ENCODE measurements at places on chromosomes 13 and 19. TPM values are rescaled to one million over a fixed set of nuclear protein-coding genes. Genes with fewer than 3 reads are reported as not detected.

SLITRK6 gene
- total RNA-seq = not detected

LILRA1 gene
- total RNA-seq = not detected

SPART gene
- total RNA-seq = 24.9 TPM

DNA sequence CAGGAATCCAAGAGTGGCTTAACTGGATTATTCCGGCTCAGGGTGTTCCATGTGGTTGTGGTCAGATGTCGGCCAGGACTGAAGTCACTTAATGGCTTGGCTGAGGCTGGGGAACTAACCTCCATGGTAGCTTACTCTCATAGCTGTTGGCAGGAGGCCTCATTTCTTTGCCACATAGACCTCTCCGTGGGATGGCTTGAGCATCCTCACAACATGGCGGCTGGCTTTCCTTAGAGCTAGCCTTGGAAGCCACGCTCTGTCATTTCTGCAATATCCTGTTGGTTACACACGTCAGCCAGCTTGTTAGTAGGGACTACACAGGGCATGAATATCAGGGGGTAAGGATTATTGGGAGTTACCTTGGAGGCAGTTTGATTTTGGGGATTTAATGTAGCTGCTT, 5.1 kb downstream of the CRX start:
- no peak for DNase-seq

- no peak for DNase-seq
Measured at GRCh38 chr13:112431734-112432133, 55.6 kb downstream of the SPACA7 start.

GRCh38 chr19:23999821-24000610, 85.3 kb downstream of the ZNF726 start:
- DNase-seq = no peak

DNA sequence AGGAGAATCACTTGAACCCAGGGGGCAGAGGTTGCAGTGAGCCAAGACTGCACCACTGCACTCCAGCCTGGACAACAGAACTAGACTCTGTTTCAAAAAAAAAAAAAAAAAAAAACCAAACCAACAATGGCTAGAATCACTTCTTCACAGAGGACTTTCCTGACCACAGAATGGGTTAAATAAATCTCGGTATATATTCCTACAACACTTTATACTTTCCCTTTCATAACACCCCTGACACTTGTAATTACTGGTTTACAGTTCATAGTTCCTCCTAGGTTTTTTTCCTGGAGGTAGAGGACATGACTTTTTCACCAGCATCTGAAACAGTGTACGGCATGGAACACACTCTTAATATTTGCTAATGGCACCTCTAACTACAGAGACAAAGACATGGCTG, 31.4 kb downstream of the ZDHHC20 start:
- no peak for DNase-seq

- DNase-seq = no peak
Measured at GRCh38 chr19:28966737-28967399, 246.1 kb downstream of the UQCRFS1 start.

DNA sequence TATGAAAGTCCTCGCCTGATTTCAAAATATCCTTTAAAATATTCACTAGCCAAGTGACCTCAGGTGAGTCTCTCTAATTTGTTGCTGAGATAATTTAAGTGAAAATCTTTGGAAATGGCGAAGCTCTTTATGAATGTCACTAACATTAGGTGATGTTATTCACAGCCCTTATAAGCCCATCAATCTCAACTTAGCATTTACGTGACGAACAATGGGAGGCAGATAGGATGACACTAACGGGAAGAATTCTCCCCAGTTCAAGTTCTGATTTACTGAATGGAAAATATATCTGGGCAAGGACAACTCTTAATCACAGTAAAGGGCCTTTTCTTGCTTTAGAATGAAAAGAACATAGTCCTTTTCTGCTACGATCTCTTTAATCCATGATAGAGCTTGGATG, 378.7 kb downstream of the LIG4 start:
- DNase-seq = no peak

- DNase-seq = no peak
Measured at GRCh38 chr13:77733674-77734073, 36.2 kb downstream of the SLAIN1 start.

- DNase-seq = peak; percentile 50
Measured at GRCh38 chr19:21202865-21203494, 61.1 kb downstream of the ZNF431 start.

DNA sequence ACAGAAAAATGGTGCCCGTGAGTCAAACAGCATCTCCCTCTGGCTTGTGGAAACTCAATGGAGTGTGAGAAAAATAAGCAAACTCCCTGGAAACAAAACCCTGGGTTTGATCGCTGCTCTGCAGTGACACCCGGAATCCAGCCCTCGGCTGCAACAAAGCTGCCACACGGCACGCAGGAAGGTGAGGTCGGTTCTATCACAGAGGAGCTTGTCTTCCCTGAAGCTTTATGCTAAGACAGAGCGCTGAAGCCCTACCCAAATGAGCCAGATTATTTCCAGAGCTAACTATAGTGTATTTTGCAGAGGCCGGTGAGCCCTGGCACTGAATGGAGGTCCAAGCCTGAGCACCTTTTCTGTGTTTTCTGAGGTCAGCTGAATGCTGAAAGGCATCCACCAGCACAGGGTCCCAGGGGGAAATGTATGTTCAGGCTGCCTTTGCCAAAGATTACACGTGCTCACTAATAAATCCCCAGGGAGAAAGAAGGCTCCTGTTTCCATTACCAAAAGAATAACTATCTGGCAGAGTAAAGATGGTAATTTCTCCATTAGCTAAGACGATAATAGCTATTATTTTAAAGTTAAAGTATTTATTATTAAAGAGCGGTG, 77.8 kb downstream of the TSHZ3 start:
- DNase-seq = no peak

All from activated CD4-positive, alpha-beta T cell treated with anti-CD3 and anti-CD28 coated beads, Interleukin-2, amount 10 ng/mL, durations not matched to agents 7 days and 5 days (primary cell).